NT2/D1 (cell line): ENCODE measurements at places on chromosomes 3 and 15.

DNA sequence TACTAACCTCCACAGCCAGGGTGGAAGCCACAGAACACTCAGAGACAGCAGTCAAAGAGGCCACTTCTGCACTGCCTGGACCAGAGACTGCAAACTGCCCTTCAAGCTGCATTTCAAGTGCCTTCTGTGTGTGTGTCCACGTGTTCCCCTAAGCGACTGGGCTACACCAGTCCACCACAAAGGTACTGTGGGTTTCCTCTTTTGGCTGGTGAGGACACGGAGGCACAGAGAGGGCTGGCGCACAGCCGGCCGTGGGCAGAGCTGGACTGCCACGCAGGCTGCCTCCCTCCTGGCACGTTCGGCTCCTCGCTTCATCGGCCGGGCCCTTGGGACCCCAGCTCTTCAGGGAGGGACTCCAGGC is 60.9 kb downstream of the MGLL start:
- DNase-seq, result no peak

DNA sequence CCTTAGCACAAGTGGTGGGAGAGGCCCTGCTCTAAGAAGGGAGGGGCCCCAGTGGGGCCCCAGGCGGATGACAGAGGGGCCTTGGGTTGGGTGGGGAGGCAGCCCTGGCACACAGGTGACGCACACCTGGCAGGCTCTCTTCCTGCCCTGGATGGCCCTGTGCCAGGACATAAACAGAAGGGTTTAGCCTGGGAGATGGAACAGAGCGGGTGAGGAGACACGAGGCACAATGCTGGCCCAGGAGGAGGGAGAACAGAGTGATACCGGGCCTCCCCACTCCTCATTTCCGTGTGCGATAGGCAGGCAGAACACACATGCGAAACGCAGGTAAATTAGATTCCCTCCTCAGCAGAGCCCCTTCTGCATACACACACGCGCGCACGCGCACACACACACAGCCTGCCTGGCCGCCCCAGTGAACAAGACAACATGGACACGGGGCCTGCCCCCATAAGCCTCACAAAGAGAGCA is 39.8 kb downstream of the IDH2 start:
- DNase-seq, result no peak

DNA sequence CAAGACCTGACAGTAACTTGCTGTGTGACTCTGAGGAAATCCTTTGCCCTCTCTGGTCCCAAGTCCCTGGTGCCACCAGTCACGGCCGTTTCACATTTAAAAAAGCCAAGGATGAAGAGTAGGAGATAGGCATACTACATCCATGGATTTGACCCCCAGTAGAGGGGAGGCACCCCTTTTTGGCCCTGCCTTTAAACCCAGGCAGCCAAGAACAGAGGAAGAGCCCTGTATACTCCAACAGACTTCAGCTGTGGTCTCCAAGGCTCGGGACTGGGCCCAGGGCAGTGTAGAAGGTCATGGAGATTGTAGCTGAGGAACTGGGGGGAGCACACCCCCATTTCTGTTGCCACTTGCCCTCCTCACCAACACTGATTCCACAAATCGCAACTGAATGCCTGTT is 3.7 kb downstream of the CAV3 start:
- no peak for DNase-seq

- no peak for DNase-seq
Measured at GRCh38 chr3:141921316-141921715, 44.9 kb downstream of the ATP1B3 start.

- DNase-seq, result no peak
Measured at GRCh38 chr3:14959359-14959943, 12.1 kb downstream of the NR2C2 start.

GRCh38 chr3:56318891-56319290 is 149.4 kb downstream of the ERC2 start:
- no peak for DNase-seq

GRCh38 chr3:5520237-5520636 is 332.7 kb downstream of the EDEM1 start:
- no peak for DNase-seq

DNA sequence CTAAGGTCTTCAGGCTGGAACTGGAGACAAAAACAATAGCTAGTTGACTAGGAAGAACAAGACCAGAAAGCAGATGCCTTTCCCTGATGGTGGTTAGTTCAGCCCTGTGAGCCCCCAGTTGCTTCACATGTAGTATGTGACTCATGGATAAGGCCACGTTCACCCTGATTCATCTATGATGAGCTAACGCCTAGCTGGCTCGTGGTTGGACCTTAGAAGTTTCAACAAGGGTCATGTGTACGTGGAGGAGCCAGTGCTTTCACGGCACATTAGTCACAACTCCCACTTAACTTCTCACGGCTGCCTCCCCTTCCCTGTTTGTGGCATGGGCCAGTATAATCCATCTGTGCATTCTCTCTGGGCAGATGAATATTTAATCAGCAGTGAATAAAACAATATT is 20.6 kb downstream of the COL8A1 start:
- no peak for DNase-seq

GRCh38 chr3:133996996-133997395 is 32.7 kb downstream of the SLCO2A1 start:
- no peak for DNase-seq

- DNase-seq, result no peak
Measured at GRCh38 chr3:147514366-147515160, 105.4 kb downstream of the ZIC1 start.

- no peak for DNase-seq
Measured at GRCh38 chr15:73196113-73196512, 143.8 kb downstream of the NEO1 start.

- no peak for DNase-seq
Measured at GRCh38 chr3:26963361-26963743, 340.8 kb downstream of the LRRC3B start.

GRCh38 chr15:92197746-92198145 is 195.9 kb upstream of the ST8SIA2 start:
- DNase-seq, result no peak

GRCh38 chr15:24899795-24900194 is 55.0 kb upstream of the SNRPN start:
- no peak for DNase-seq

DNA sequence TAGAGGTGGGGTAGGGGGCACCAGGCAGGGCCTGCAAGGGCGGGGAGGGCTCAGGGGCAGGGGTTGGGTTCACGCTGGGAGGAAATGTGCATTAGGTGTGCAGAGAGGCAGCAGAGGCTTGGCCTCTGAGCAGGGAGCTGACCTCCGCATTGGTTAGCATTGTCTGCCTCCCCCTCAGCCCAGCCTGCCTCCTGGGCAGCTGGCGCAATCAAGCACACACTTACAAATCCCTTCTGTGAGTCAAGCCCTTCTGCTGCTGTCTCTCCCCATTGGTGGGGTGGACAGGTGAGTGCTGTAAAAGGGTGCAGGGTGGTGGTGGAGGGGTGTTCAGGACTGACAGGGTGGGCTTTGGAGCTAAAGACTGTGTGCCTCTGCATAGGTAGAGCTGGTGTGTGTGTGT is 9.3 kb downstream of the LOXL1 start:
- no peak for DNase-seq

GRCh38 chr3:64548200-64548889 is 139.5 kb downstream of the ADAMTS9 start:
- DNase-seq, result no peak

GRCh38 chr3:12395349-12396012 is 88.8 kb upstream of the TSEN2 start:
- DNase-seq, result no peak

GRCh38 chr3:52089691-52090090 is 33.3 kb upstream of the DUSP7 start:
- DNase-seq, result no peak

DNA sequence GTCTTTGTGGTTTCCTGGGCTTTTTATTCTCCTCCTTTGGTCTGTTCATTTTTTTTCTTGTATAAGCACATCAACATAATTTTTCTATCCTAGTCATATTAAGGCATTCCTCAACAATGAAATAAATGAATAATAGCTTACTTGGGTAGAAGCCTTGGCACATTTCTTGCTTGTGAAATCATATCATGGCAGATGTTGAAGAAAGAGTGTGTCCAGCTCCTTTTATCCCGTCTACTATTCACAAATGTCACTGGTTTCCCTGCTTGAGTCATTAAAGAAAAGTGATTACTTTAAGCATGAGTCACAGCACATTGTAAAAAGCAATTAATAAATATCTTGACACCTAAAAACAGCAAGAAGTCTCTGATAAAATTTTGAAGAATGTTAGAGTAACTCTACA is 42.1 kb downstream of the MINAR1 start:
- DNase-seq, result no peak

- no peak for DNase-seq
Measured at GRCh38 chr3:31629054-31629453, 96.3 kb downstream of the STT3B start.

DNA sequence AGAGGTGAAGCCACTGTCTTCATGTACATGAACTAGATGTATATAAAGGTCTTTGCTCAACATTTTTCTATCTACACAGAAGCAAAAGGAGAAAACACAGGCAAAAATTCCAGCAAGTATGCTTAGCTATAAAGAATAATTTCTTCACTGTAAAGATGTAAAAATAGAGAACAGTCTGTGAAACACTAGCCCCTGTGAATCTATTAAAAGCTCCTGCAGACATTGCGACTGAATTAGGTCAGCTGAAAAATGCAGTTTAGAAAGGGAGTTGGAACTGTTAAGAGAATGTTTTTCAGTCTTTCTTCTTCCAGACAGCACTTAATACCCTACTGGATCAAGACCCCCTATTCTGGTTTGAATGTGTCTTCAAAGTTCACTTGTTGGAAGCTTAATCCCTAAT is 291.5 kb downstream of the KBTBD8 start:
- no peak for DNase-seq

DNA sequence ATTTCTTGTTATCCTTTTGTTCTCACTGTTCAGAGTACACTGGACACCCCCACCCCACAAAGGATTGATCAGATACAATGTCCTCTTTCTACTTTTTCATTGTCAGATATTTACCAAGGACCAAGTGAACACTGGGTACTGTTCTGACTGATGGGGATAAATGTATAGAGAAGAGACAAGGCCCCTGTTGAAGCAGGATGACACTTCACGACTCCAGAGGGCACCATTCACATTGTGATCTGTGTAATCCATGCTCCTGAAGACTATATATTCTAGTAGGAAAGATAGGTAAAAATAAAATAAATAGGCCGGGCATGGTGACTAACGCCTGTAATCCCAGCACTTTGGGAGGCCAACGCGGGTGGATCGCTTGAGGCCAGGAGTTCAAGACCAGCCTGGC is 7.2 kb upstream of the CRYGS start:
- DNase-seq, result no peak

DNA sequence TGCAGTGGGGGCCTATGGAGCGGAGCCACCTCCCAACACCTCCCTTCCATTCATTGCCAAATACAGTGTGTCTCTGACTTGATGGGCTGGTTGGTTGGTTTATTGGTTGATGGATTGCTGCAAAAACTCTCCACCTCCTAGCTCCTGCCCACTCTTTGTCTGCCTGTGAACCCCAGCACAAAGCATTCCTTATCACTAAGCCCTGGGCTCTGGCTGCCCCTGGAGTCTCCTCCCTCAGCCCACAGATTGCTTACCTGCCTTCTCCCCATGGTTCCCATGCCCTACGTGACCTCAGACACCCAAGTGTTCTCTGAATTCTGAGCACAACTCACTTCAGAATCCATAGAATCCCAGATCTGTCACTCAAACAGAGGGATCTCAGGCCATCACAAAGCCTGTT is 139.1 kb upstream of the TPM1 start:
- no peak for DNase-seq
